ENCODE measurements at places on chromosomes 6 and 20.
A peak's percentile ranks its signal among the peaks of the same experiment; 100 is the strongest.

GRCh38 chr20:62304331-62305148 lies 1.7 kb downstream of the ADRM1 start:
- no peak for DNase-seq

DNA sequence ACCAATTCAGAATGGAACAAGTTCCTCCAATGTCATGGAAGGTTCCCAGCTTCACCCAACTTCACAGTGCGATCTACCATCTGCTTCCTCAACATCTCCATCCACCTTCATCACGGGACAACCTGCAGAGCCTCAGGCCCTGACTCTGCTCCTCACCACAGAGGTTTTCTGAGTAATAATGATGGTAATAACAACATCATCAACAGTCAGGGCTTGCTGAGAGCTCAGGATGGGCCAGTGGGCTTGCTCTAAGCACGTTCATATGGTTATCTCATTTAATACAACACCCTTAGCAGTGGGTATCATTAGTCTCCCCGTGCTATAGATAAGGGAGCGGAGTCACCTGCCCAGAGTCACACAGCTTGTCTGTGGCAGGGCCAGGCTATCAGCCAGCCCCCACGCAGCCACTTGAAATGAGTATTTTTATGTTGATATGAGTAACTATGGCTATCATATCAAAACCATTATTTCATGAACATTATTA lies 38.6 kb downstream of the PREX1 start:
- no peak for DNase-seq

- DNase-seq, result peak; percentile 3
Observed at GRCh38 chr20:23270382-23270911, 80.1 kb upstream of the NXT1 start.

DNA sequence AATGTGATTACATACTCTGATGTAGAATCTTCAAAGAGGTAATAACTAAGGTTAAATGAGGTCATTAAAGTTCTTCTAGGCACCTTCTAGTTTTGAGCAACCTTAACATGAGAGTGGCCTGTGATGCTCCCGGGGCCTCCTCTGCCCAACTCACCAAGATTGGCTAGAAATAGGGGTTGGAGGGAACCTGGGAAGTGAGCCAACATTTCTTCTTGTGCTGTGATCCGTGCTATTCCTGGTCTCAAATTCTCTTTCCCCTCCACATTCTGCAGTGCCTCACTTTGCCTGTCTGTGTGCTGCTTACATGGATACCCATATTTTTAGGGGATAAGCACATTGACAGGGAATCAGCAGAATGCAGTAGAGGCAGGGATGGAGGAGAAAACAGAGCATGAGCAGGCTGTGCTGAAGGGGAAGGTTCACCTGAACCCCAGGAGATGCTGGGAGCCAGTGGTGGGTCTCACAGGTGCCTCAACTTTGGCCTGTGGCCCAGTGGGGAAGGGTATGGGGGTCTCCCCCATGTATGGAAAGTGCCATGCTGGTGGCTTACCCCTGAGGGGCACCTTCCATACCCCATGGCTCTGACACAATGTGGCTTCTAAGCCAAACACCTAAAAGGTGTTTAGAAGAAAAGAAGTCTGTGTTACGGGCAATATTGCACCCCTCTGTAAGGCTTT lies 164.7 kb upstream of the CHD6 start:
- no peak for DNase-seq

DNA sequence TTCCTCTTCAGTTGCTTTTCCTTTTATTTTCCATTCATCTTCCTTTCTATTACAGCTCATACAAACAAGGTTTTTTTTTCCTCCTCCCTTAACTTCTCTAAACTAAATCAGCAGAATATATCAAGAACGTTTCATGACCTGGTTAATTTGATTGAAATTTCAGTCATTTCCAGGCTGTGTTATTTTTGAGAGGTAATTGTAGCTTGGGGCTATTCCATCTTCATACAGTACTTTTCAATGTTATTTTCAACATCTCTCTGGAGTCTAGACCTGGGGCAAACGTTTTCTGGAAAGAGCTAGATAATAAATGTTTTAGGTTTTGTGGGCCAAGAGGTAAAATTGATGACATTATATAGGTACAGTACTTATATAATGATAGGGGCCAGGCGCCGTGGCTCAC lies 4.0 kb upstream of the SLC23A2 start:
- DNase-seq, result no peak

DNA sequence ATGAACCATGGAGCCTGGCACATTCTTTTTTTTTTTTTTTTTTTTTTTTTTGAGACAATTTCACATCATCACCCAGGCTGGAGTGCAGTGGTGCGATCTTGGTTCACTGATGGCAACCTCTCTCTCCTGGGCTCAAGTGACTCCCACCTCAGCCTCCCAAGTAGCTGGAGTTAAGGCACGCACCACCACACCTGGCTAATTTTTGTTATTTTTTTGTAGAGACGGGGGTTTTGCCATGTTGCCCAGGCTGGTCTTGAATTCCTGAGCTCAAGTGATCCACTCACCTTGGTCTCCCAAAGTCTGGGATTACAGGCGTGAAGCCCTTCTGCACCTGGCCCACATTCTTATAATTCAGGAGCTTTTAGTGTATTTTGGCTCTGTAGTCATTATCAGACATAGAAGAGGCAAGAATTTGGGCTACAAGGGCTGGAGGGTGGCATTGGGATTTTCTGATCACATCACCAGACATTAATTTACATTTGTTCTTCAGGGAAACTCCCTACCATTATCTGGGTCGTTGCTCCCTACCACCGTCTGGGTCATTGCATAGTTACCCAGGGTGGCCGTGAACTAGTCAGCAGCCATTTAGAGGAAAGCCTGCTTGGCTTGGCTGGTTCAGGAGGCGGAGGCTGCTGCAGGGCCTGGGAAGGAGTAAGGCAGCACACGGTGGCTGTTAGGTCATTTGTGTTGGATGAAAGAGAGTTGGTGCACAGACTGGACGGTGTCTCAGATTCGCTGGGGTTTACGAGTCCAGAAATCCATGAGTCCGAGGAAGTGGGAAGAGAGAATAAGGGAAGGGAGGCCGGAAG lies 17.6 kb downstream of the ARID1B start:
- no peak for DNase-seq

DNA sequence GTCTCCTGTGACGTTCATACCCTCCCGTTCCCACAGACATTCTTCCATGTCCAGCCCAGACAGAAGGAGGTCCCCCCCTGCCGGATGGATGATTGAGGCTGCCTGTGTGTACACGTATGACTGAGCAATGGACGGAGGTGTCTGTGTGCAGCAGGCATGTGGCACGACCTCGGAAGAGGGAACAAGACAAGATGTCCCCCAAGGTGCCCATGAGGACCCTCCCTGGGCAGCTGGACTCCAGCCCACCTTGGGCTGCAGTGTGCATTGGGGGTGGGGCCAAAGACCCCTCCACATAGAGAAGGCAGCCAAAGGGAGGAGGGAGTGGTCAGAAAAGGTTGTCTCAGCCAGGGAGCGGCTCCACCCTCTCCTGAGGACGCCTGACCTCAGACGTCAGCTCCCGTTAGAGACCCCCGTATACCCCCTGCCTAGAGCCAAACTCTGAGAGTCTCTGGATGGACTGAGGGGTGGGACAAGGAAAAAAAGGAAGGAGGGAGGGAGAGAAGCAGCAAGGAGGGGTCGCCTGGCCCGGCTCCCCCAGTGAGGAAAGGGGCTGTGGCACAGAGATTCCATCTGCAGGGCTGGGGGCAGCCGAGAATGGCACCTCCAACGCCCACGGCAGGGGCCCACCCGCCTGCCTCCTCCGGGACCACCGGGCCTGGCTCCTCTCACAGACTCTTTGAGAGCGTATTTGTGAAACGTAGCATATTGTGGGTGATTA lies 92.9 kb upstream of the BHLHE23 start:
- no peak for DNase-seq

DNA sequence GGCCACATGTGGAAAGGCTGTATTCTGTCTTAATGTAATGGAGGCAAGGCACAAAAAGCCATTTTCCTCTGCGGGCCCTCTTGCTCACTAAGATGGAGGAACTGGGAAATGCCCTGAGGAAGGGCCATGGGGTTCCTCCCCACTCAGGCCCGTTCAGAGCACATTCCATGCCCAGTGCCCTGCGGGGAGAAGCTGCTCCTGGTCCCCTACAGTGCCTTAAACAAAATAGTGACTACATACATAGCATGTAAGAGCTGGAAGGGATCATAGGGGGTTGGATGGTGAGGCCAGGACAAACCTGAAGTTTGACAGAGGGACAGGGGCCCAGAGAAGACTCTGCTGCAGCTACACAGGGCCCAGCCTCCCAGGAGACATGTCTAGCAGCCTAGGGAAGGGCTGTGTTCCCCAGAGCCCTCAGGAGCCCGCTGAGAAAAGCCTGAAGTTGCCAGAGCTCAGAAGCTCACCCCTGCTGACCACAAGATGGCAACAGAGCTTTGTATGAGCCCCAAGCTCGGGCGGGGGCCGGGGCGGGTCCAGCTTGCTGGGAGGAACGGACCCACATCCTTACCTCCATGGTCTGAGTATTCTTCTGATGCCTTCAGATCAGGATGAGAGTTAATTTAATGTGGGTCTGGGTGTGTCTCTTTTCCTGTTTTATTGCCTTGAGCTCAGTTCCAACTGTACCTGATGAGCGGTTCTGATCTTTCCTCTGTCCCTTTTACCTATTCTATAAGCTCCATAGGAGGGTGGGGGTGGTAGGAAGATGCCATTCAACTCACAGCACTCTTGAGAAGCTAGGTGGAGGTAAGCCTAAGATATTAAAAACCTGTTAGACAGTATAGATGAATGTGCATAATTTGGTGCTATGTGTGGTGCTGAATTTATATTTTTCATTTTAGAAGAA lies 242.9 kb downstream of the CDC5L start:
- DNase-seq, result peak; percentile 74

- DNase-seq, result no peak
Observed at GRCh38 chr6:63425493-63425892, 105.7 kb upstream of the LGSN start.

GRCh38 chr6:157964100-157964499 lies 17.6 kb upstream of the SYNJ2 start:
- DNase-seq, result no peak

- no peak for DNase-seq
Observed at GRCh38 chr6:70113171-70113570, 189.7 kb downstream of the COL9A1 start.

GRCh38 chr6:160300076-160300695 lies 41.6 kb upstream of the SLC22A2 start:
- DNase-seq, result no peak

DNA sequence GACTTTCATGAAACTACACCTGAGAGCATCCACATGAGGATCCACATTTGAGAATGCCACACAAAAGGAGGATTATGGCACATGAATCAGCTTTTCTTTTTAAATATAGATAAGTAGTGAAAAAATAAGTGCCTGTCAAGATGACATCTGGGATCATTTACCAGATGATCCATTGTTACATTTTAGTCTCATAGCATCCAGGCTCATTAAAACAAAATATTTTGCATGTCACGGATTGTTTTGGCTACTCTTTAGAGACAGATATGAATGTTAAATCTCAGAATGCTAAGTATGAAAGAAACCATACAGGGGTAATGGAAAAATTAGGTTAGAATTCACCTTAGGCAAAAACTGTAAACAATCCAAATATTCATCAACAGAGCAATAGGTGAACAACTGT lies 66.7 kb downstream of the MYO6 start:
- DNase-seq, result no peak

DNA sequence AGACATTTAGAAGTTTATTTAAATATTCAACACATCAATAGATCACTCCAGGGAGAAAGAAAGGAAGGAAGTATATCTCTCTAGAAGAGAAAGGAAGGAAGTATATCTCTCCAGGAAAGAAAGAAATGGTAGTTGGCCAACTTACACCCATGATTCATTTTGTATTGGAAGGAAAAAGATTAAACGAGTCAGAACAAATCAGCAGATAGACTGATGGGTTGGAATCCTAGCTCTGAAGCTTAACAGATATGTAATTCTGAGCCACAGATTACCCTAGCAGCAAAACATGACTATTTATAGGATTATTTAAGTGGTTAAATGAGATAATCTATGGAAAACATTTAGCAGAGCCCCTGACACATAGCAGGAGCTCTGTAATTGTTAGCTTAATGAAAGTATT lies 27.1 kb downstream of the COL12A1 start:
- no peak for DNase-seq

GRCh38 chr20:37377346-37378081 lies 31.6 kb downstream of the SRC start:
- no peak for DNase-seq

- DNase-seq, result peak; percentile 9
Observed at GRCh38 chr6:160733050-160733646, 31.1 kb downstream of the PLG start.

GRCh38 chr6:113380591-113380990 lies 476.6 kb upstream of the MARCKS start:
- no peak for DNase-seq

DNA sequence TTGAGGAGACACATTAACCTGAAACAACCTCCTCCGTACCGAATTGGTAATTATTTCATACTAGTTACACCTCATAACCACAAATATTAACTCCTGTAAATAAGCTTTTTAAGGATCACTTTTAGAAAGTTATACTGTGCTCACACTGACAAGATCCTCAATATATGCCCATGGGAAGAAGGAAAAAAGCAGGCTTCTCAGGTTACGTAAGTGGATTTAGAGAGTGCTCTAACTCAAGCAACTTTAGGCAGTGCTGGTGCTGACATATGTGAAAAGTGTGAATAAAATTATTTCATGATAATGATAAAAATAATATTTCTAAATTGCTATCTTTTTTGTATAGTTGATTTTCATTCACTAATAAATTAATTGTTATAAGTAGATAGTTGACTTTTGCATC lies 76.1 kb downstream of the PRKN start:
- no peak for DNase-seq

Data from EH (cell line).